ENCODE measurements at places on chromosomes 1 and 21.

GRCh38 chr1:16076031-16076864, 2.8 kb upstream of the FAM131C start:
- no peak for DNase-seq

GRCh38 chr21:43754948-43755781, 20.9 kb downstream of the CSTB start:
- DNase-seq: no peak

DNA sequence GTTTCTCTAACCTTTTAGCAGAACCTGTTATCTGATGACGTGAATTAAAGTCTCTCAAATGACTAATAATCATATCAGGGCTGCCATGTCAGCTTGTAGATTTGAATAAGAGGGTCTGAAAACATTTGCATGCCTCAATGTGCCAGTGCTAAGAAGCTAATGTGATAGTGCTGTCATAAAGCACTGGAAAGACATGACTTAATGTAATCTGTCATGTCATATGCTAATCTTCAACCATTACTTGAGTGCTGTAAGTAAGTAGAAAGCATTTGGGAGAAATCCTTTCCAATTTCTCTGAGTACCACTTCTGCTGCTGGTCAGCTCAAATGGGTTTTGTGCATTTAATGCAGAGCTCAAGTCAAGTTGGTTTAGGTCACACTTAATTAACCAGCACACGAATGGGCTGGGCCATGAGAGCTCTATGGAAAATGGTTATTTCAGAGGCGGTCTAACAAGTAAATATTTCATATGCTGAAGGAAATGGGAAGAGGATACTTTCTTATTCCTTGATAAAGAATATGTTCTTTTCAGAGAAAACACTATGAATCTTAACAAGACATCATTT, 609.2 kb downstream of the LMO4 start:
- DNase-seq: no peak

DNA sequence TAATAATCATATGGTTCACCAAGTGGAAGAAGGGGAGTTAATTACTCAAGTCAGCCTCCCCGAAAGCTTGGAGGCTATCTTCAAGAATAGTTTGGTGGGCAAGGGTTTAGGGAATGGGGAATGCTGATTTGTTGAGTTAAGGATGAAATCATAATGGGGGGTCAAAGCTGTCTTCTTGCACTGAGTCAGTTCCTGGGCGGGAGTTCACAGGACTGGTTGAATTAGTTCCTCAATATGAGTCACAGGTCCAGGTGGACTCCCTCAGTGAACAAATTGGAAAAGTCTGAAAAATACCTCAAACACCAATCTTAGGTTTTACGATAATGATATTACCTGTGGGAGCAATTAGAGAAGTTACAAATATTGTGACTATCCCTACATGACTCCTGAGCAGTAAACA, 115.2 kb upstream of the COA6 start:
- DNase-seq: no peak

GRCh38 chr1:19353596-19353995, 41.5 kb downstream of the SLC66A1 start:
- no peak for DNase-seq

- DNase-seq: no peak
These were observed 55.0 kb downstream of the MPZL1 start for GRCh38 chr1:167776616-167777268.

DNA sequence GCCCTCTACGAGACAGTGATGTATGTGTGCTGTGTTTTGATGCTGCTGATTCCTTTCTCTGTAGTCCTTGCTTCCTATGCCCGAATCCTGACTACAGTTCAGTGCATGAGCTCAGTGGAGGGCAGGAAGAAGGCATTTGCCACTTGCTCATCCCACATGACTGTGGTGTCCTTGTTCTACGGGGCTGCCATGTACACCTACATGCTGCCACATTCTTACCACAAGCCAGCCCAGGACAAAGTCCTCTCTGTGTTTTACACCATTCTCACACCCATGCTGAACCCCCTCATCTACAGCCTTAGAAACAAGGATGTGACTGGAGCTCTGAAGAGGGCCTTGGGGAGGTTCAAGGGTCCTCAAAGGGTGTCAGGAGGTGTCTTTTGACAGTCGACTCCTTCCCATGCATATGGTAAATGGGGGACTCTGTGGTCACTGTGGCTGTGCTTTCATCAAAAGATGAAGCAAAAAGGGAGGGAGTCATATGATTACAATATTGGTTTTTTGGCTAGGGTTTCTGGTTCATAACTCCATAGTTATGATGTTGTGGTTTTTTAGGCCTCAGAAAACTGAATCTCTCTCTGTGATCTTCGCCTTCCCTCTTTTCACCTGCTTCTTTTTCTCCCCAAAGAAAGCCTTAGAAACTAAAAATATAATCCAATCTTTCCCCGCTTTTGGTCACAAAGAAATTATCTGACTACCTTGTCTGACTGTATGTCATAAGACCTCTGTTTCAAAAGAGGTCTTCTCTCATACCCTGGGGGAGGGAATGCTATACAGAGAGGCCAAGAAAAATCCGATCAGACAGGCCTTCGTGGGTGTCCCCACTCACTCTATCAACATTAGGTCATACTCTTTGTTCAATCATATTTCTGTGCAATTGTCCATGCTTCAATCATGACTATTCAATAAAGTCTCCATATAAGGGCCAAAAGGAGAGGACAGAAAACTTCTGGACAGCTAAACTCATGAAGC, 4.2 kb downstream of the OR2T1 start:
- no peak for DNase-seq

DNA sequence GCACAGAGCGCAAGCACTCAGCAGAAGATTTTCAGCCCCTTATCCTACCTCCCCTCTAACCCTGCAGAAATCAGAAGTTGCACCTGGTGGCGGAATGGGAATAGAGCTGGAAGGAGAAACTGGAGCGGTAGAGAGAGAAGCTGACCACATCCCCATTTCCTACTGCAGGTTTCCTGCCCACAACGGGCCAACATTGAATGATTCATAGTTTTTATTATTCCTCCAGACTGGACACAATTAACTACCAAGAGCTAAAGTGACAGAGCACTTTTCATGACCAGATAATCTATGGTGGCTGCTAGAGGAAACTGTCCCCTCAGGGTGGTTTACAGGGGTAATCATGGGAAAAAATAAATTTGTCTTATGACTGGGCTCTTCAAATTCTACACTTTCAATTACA, 21.3 kb upstream of the LRRC8D start:
- DNase-seq: no peak

GRCh38 chr1:161180639-161181038, 3.3 kb upstream of the B4GALT3 start:
- no peak for DNase-seq

DNA sequence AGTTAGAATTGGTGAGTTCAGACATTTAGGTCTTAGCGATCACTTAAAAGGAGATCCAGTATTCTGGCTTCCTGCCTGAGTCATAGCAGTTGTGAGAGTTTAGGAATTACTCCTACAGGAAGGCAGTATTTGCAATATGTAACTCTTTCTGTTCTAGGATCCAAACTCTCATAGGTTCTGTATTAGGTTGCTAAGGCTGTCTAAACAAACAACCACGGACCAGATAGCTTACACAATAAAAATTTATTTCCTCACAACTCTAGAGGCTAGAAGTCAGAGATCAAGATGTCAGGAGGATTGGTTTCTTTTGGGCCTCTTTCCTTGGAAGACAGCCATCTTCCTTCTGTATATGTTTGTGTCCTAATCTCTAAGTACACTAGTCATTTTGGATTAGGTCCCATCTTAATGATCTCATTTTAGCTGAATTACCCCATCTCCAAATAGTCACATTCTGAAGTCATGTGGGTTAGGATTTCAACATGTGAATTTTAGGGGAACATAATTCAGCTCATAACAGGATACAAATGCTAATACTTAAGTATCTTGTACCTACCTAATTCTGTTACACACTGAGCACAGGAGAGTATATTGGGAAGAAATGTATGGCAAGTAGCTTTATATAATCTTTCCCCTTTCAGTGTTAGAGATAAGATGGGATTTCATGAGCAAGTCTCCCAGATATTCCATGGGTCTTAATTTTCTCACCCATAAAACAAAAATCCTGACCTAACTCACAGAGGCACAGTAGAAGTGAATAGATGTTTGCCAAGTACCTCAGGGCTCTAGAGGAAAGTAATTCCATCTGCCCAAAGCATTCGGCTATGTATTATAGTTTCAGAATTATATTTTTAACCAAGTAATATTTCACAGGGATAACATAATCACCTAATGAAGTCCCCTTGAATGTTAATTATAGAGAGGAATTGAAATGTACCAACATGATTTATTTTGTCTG, 144.4 kb downstream of the PTBP2 start:
- DNase-seq: no peak

- DNase-seq: no peak
These were observed 29.3 kb downstream of the TNNT2 start for GRCh38 chr1:201348211-201348566.

DNA sequence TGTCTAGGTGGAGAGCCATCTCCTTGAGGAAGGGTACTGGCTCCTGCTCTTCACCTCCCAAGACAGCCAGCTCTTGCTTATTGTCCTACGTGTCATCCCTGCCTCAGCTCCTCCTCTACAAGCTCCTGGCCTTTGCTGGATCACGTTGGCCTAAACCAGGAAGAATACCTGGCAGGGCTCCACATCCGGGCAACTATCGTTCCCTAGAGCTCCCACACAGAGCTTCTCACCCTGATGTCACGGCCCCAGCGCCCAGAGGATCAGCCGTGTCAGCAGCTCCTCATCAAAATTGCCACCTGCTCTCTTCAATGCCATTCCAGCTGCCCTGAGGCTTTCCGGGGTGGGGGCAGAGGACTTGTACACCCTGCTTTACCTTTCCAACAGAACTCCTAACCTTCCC, 1.9 kb upstream of the TPM3 start:
- no peak for DNase-seq

DNA sequence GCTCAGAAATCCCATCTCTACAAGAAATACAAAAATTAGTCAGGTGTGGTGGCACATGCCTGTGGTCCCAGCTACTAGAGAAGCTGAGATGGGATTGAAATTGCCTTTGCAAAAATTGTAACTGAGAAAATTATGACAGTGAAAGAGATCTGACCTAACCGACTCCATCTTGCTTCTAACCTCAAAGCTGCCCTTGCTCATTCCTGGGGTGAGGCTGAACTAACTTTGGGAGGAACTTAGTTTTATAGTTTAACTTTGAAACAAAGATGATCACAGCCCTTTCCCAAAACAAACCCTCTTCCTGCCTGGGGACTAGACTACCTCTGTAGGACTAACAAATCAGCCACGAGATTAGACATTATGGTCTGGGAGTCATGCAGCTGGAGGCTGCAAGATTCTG, 33.8 kb upstream of the ERO1B start:
- no peak for DNase-seq

- no peak for DNase-seq
These were observed 94.4 kb downstream of the SLC45A1 start for GRCh38 chr1:8412183-8412831.

DNA sequence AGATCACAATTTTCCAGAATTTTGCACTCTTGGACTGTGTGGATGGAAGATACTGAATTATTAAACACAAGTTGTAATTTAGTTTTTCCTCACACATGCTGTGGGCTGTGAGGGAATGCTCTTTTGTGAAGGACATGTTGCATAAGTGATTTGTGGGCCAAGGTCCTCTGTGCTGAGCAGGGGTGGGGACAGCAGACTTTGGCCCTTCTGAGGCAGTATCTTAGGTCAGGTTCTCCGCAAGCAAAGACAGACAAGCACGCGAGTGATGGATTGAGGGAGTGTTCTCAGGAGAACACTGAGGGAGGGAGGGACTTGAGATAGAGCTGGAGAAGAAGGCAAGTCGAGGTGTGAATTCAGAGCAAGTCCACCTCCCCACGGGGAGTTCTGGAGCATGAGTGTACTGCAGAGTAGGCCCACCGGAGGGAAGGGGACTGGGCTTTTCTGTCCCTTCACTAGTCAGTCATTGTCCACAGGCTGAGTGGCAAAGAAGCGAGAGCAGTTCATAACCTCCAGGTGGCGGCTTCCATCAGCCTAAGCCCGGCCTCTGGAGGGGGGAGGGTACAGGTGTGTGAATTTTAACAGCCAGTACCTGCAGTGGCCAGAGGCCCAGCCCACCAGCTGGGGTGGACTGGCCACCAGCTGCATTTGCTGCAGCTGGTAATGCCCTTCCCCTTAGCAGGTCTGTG, 19.1 kb upstream of the CD101 start:
- DNase-seq: no peak

DNA sequence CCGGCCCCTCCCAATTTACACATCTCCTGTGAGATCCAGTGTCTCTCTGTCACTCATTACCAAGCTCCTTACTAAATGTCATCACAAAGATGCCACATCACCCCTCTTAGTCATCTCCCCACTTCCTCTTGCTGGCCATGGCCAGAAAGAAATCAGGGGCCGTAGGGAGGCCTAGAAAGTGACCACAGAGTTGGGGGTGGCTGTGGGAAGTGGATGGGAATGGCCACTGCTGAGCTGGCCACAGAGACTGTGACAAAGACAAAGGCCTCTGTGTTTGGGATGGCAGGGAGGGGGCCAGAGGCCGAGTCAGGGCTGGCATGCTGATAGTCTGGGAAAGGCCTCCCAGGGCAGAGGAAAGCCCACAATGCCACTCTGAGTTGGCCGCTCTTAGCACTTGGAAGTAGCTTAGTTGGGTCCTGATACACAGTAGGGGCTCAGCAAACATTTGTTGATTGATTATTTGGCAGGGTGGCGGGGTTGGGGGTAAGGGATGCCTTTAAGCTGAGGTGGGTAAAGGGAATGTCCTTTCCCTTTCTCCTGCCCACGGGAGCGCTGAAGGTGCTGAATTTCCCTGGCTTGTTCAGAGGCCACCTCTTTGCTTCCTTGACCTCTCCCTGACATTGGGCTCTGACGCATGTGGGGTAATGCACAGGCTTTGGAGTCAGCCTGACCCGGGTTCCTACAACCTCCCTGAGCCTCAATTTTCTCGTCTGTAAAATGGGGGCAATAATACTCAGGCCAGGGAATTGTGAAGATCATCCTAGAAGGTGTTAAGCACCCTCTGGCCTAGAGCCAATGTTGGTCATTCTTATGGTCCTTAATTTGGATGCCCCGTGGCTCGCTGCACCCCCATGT, 13.2 kb downstream of the NAV1 start:
- no peak for DNase-seq

- DNase-seq: no peak
These were observed 11.0 kb downstream of the NUDC start for GRCh38 chr1:26932531-26932930.

DNA sequence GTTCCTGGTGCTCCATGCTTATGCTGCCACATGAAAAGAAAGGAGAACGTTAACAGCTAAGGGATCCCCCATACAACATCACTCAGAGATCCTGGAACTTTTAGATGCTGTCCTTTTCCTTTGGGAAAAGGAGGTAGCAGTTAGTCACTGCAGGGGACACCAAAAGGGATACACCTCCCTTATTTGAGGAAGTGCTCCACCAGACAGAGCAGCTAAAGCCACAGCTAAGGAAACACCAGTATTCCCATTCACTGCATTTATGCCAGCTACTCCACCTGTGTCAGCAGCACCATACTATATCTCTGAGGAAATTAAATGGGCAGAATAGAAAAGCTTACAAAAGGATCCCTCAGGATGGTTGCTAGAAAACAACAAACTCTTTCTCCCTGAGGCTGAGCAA, 26.0 kb upstream of the SLC6A9 start:
- DNase-seq: no peak

GRCh38 chr1:161747801-161748200, 1.8 kb upstream of the DUSP12 start:
- no peak for DNase-seq

GRCh38 chr1:10728595-10729410, 67.6 kb downstream of the CASZ1 start:
- no peak for DNase-seq

- DNase-seq: no peak
These were observed 11.1 kb upstream of the KCNE1 start for GRCh38 chr21:34523019-34523555.

- DNase-seq: no peak
These were observed 88.0 kb downstream of the MT1HL1 start for GRCh38 chr1:236916131-236916800.
